ENCODE measurements at places on chromosomes 6 and 20.

DNA sequence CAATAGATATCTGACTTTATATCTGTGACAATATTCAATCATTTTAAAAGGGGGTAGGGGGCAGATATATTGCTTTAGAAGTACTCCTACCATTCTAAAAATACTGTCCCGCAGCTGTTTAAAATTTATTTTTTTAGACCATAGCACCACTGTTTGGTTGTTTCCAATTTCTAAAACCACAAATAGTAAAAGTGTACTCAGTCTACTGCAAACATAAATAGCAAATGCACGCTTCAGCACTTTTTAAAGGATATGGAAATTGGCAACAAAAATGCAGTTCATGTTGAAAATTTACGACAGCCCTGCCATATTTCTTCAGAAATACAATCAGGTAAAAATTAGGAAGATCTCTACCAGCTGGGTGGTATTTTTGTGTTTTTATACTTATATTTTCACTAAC, 132.0 kb upstream of the RUNX2 start:
- DNase-seq: no peak

GRCh38 chr20:33672426-33673113, 1.7 kb downstream of the NECAB3 start:
- no peak for DNase-seq

DNA sequence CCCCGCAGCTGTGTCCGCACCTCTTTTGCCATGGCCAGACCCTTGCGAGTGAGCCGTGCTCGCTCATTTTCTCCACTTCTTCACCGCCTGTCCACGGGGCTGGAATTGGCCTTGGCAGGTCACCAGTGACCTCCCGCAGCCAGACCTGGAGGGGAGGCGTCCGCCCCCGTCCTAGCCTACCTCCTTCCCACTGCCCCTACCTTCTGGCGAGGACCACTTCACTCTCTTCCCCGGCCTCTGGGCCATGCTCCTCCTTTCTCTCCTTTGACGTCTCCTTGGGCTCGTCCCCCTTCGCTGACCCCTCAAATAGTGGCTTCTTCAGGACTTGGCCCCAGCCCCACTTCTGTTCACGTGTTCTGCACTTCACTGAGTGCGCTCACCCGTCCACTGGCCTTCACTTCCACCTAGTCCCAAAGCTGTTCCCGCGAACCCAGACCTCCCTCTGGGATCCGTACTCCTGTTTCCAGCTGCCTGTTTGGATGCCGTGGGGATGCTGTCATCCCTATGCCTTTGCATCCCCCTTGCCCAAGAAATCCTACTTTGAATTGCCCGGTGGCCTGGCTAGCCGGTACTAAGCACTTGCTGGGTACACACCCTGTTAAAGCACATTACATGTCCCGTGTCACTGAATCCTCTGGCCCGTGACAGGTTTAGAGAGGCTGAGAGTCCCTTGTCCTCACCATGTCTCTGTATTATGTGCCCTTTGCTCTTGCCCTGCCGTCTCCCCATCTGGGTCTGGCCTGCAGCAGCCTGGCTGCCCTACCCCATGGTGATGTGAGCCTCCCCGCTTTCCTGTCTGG, 33.0 kb downstream of the SPATA2 start:
- no peak for DNase-seq

DNA sequence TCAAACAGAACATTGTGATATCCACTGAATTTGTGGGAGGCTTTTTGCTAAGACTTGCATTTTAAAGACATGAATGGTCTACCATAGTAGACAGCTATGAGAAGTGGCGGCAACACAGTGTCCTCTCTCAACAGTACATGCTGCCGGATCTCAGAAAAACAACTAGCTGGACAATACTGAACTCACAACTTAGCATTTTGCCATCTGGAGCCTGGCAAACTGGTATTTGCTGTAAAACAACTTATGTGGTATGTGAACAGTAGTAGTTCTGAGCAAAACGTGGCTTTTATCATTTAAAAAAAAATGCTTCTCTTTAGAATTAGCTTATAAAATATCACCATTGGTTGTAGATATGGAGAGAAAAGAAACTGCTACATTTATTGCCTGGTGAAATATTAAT, 3.3 kb upstream of the PXDC1 start:
- no peak for DNase-seq

DNA sequence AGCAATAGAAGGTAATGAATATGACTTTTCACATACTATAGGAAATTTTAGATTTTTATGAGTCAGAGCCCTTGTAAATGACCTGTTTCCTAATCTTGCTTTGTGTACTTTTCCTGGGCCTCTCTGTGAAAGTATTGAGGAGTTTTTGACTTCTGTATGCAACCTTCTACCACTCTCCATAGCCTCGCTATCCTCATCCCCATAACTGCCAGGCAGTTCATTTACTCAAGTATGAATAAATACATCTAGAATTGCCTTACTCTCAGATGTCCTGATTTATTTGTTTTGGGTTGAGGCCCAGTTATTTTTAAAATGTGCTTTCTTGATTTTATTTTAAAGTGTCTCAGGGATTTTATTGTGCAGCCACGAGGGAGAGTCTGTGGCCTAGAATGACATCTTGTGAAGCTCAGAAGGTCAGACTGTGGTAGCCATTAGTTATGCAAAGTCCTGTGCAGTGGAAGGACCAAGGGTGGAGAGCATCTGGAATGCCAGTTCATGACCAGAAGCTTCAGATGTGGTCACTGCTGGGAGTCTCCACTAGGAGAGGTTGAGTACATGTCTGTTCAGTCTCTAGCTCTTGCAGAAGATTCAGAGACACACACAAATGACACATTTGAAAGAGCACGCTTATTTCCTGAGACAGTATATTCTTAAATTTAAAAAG, 346.2 kb upstream of the IMPG1 start:
- no peak for DNase-seq

DNA sequence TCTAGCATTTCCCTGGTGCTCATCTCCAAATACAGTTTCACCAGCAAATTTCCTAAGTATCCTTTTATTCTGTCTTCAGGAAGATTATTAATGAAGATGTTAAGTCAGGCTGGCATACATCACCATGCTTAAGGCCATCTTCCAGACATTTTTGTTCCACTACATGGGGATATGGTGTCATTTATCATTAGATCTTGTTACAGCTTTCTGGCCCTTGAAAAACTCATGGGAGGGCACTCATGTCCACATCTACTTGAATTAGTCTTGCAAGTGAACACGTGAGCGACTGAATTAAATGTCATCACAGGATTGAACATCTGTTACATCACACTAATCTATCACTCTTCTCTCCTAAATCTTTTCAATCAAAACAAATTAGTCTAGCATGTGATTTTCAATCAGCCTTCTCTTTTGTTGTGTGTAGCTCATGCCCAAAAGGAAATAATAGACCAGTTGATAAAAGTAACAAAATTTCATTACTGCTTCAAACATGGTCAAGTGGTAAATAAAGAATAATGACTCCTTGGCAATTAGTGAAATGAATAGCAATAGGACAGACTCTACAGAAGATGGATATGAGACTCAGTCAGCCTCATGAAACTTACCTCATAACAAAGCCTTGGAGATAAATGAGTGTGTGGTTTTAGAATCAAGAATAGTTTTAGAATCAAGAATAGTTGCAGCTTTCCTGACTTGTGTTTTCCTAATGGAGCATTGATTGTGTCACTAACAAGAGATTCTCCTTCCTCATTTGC, 80.5 kb downstream of the MTFR2 start:
- no peak for DNase-seq

Measured in T follicular helper cell (primary cell).